ENCODE measurements at places on chromosomes 7 and 10. TPM values are rescaled to one million over a fixed set of nuclear protein-coding genes. Genes with fewer than 3 reads are reported as not detected.

The LYZL2 gene
- total RNA-seq: not detected

The FAM20C gene
- total RNA-seq: 40.3 TPM

The ANKRD7 gene
- total RNA-seq: 0.09 TPM

The FKBP9 gene
- 84.9 TPM for total RNA-seq

The C10orf67 gene
- total RNA-seq: not detected

The LRIT1 gene
- total RNA-seq: not detected

The ABCA13 gene
- 0.06 TPM for total RNA-seq

All from A549 treated with Hydrocortisone at 1 μM for 4 hours (cell line).